Activated CD4-positive, CD25-positive, alpha-beta regulatory T cell (primary cell): ENCODE measurements at places on chromosomes 1 and 21.

DNA sequence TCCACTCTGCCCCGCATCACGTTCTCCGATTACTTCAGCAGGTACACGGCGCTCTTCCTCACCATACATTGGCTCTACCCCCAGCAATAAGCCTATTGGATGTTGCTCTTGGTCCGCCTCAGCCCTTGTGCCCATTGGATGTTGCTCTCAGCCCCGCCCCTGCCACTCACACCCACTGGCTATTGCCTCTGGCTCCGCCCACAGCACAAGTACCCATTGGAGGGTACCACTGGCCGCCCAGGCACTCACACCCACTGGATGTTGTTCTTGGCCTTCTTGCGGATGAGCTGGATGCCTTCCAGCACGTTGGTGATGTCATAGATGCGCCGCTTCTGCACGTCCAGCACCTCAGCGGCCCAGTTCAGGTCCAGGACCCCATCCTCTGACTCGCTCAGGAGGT lies 9.4 kb downstream of the E2F2 start:
- no peak for DNase-seq

GRCh38 chr1:156366378-156367166 lies 2.4 kb upstream of the RHBG start:
- DNase-seq, result no peak

GRCh38 chr1:2085080-2085479 lies 34.9 kb downstream of the PRKCZ start:
- DNase-seq, result no peak

GRCh38 chr1:54064299-54064698 lies 10.9 kb downstream of the TCEANC2 start:
- no peak for DNase-seq

GRCh38 chr1:84603223-84603622 lies 29.0 kb upstream of the CTBS start:
- DNase-seq, result no peak

- no peak for DNase-seq
Observed at GRCh38 chr1:153883223-153883622, 39.5 kb downstream of the GATAD2B start.

DNA sequence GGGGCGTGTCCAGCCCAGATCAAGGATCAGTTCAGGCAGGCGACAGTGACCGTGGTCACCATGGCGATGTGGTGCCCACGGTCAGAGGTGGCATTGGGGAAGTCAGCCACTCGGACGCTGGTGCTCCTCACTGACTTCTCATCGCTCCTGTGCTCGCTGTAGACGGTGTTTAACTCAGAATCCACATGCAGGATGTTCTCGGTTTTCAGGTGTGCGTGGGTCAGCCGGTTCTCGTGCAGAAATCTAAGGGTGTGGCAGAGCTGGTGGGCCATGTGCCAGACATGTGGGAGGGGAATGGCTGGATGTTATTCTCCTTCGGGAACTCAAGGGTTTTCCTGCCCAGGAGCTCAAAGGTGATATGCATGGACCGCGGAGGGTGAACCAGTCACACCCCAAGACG lies 11.7 kb downstream of the OR2AJ1 start:
- DNase-seq, result no peak
